ENCODE measurements at places on chromosomes 4 and X.

GRCh38 chrX:96244955-96245354 lies 439.7 kb upstream of the DIAPH2 start:
- DNase-seq = no peak

DNA sequence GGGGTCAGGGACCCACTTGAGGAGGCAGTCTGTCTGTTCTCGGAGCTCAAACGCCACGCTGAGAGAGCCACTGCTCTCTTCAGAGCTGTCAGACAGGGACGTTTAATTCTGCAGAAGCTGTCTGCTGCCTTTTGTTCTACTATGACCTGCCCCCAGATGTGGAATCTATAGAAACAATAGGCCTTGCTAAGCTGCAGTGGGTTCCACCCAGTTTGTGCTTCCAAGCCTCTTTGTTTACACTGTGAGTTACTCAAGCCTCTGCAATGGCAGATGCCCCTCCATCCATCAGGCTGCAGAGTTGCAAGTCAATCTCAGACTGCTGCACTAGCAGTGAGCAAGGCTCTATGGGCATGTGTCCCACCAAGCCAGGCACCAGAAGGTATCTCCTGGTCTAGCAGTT lies 158.1 kb downstream of the DTHD1 start:
- no peak for DNase-seq

DNA sequence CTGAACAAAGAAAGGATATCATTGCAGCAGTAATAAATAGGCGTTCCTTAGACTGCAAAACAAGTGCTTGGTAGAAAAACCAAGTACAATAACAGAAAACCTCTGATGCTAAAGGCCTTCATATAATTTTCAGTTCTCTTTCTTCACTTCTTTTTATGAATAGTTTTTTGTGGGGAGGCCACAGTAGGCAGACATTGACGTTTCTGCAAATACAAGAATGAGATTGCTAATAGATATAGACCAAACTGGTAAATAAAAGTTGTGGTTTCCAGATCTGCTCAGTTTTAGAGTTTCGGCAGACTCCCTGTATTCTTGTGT lies 57.0 kb upstream of the RAP1GDS1 start:
- no peak for DNase-seq

DNA sequence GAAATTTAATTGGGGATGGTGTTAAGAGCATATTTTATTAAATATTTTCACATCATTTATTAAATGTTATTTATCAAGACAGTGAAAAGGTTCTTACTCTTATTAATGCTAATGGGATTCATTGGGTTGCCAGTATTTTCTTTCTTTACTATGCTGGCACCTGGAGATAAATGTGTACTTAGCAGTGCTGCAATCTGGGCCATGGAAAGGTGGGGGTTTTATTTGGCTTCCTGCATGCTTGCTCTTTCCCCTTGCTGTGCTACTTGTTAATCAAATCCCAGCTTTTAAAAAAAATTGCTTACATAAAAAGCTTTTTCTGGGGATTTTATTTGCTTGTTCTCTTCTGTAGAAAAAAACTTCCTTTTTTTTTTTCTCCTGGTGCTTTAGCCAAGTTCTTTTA lies 48.3 kb downstream of the ZAR1 start:
- no peak for DNase-seq

DNA sequence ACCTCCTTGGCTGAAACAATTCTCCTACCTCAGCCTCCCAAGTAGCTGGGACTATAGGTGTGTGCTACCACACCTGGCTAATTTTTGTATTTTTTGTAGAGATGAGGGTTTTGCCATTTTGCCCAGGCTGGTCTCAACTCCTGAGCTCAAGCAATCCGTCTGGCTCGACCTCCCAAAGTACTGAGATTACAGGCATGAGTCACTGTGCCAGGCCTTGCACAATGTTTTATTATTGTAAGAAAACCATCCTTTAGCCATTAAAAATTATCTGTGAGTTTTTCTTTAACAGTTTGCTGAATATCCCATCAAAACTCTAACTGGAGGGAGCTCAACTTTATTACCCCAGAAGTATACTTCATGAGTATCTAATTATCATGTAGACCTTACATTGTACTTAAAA lies 900.3 kb downstream of the PCDH7 start:
- no peak for DNase-seq

GRCh38 chr4:112057470-112057869 lies 87.8 kb upstream of the FAM241A start:
- no peak for DNase-seq

- DNase-seq = no peak
Observed at GRCh38 chrX:42933187-42933586, 155.2 kb upstream of the PPP1R2C start.

DNA sequence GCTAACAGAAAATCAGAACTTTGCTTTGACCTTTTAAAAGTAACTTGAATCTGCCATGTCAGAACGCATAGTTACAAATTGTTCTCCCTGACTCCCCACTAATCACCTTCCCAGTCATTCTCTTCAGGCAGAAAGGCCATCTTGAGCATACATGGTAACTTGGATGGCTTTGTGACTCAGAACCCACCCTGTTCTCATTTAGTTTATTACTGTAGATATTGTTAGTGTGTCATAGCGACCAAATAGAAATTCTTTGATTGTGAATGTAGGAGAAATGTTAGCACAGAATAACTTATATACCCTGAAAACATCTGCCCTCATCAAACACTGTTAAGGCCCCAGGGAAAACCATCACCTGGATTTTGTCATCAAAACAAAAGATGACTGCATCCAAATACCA lies 382.0 kb downstream of the MAGEB5 start:
- no peak for DNase-seq

- DNase-seq = no peak
Observed at GRCh38 chrX:65480960-65481359, 53.6 kb downstream of the LAS1L start.

DNA sequence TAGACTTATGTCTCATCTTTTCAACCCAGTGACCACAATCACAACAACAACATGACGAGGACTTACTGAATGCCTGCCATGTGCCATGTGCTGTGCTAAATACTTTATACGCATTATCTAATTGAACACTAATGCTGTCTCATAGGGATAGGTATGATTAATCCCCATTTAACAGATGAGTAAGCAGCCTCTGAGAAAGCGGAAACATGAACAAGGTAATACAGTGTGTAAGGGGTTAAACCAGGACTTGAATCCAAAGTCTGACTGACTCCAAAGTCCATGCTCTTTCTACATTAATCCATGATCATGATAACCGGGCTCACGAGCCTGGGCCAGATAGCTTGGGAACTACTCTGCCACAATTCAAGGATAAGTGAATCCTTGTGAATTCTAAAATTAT lies 105.3 kb upstream of the MBNL3 start:
- no peak for DNase-seq

- no peak for DNase-seq
Observed at GRCh38 chr4:117334451-117335188, 249.2 kb upstream of the TRAM1L1 start.

- peak; percentile 65 for DNase-seq
Observed at GRCh38 chr4:48974979-48975640, 11.0 kb upstream of the CWH43 start.

GRCh38 chrX:118626346-118626745 lies 101.1 kb upstream of the IL13RA1 start:
- no peak for DNase-seq

GRCh38 chrX:78945186-78945912 lies at the start of gene P2RY10:
TSS of gene P2RY10 (plus strand) at chrX:78945391. CDS start at chrX:78960521, 15,130 bp downstream.
- DNase-seq = no peak

- no peak for DNase-seq
Observed at GRCh38 chr4:178185517-178185916, 743.3 kb upstream of the AGA start.

DNA sequence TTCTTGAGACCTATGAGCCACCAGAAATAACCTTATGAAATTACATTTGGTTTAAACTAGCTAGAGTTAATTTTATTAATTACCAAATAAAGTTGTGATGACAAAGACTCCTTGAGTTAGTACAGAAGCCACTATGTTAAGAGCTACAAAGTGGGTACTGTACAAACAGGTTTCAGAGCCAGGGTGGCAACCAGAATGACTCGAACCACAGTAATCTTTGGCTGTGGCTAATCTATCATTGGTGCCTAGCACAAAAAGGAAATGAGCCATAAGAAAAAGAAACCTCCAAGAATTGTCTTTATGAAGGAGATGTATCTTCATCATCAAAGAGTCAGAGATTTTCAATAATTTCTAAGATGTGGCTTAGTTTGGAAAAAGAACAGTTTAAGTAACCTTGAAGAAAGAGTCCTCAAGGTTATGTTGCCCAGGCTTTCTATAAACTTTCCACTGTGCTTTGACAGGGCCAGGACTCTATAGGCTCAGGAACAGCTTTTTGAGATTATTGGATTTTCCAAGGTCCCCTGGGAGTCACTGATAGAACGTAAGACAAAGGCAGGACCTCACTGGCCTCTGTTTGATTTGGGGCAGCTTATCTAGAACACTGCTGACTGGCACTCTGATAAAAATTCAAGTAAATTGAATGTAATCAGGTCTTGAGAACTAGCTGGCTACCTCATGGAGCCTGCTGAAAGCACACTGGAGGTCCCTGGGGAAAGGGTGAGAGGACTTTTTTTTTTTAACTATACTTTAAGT lies 777.7 kb downstream of the STIM2 start:
- DNase-seq = no peak

DNA sequence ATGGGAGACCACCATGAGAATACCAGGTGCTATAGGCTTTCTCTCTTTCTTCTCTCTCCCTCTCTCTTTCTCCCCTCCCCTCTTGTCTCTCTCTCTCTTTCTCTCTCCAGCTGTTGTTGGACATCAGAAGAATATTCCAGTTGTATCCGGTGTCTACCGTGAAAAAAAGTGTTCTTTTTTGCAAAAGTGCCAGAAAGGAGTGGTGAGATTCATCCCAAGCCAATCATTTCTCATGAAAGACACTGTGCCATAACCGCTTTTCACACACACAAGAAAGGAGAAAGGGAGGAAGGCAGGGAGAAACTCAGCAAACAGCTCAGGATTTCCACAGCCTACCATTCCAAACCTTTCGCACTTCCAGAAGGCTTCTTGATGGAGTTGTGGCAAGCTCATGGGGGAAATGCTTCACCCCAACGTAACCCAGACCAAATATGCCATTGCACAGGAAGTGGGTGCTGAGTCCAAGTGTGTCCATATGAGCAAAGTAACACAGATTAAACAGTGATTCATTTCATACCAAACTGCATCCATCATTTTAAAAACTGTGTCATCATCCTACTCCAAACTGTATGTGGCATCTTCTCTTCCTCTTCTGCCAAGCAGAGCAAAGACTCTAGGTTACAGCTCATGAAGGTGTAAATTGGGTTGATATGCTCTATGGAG lies 224.0 kb downstream of the APBB2 start:
- DNase-seq = no peak

DNA sequence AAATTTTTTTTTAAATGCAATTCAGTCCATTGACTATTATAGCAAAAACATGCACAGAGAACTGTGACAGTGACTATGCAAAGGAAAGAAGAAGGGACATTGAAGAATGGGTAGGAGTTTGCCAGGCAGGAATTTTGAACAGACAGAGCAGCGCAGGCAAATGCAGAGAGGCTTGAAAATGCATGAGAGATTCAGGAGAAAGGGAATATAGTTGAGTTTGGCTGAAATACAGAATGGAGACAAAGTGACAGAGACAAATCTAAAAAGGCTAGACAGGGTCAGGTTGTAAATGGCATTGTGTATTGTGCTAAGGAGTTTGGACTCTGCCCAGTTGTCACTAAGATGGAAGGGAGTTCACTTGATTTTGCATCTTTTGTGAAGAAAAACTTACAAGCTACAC lies 42.4 kb upstream of the IL21 start:
- no peak for DNase-seq

GRCh38 chr4:147535124-147535523 lies 54.2 kb downstream of the EDNRA start:
- no peak for DNase-seq

DNA sequence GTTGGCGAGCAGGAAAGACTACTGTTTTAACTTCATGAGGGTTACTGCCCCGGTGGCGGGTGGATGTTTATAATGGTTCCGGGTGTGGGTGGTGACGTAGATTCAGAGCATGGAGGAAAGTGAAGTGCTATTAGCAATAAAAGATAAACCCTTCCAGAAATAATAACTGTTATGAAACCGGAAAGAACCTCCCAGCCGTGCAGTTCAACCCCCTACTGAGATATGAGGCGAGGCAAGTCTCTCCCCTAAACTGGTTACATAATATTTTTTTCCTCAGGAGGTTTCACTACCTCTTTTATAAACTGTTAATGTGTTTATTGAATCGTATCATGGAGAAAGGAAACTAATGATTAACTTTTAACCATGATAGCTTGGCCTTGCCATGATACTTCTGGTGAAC lies 33.9 kb upstream of the STIM2 start:
- DNase-seq = no peak

DNA sequence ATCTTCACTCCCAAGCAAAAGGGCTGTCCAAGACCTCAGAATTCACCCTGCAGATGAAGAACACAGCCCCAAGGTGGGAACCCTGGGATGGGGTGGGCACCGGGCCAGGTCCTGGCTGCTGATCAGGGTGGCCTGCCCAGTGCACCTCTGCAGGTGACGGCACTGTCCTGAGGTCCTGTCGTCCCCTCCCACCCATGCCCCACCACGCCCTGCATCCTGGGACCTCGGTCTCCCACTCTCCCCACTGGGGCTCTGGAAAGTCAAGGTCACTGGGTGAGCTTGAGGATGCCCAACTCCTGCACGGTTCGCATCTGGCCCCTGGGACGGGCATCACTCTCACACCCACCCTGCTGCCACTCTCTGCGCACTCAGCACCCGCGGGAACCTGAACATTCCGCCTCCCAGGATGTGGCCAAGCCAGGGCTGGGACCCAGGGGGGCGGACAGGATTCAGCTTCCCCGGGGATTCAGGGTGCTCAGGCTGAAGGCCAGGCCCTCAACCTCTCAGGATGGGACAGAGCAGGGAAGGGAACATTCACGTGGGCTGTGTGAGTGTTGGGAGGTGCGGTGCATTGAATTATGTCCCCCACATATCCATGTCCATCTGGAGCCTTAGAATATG lies 115.9 kb downstream of the CPZ start:
- no peak for DNase-seq

DNA sequence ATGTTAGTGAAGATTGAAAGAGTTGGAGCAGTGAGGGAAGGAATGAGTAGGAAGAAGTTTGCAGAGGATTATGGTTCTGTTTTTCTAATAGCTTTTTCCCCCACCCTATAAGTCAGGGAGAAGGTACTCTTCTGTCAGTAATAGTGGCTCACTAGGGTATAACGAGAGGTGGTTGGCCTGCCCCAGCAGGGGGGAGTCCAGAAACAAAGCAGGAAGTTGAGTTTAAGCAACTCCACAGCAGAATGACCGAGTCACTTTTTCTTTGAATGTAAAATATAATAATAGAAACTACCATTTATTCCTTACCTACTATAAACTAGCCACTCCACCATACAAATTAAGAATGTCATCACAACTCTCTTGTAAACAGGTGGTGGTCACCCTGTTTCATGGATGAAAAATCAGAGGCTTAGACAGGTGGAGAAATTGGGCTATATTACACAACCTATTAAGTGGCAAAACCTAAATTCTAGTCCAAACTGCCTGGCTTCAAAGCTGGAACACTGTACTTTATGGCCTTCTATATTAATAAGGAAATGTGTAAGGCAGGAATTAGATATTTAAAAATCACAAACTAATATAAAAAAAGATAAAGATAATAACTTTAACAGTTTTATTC lies 21.9 kb downstream of the AP1AR start:
- no peak for DNase-seq
